ENCODE measurements at places on chromosomes 5 and 9.

- no peak for DNase-seq
Observed at GRCh38 chr5:43191740-43192557, at the start of gene NIM1K. Gene NIM1K, plus strand, starts transcription at chr5:43192225. Its CDS starts 53,551 bp downstream, at chr5:43245776.

- DNase-seq: no peak
Observed at GRCh38 chr9:81562231-81563019, 126.9 kb downstream of the TLE1 start.

DNA sequence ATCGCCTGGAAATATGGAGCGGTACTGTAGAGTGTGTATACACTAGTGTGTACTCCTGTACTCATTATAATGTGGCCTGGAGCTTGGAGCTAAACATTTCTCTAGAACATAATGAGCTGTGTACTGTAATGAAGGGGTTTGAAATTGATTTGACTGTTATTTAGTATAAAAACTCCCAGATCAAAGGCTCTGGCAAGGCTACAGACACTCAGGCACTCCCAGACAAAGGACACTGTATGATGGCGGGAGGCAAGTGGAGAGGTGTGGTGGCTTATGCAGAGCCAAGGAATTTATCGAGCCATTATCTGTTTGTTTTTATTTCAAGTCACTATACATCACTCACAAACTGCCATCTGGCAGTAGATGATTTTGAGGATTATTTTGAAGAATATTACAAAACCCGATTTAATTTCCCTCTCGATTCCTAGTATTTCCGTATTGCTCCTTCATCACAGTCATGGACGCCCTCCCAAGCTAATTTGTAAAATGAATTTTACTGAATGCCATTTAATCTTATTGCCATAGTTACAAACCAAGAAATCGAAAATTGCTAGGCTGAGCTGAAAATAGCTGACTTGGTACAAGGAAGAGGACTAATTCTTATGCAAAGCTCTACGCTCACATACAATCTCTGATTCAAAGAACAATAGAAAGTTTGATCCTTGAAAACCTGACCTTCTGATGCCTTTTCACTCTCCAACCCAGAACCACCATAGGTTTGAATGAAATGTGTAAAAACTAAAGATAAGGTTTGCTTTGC lies 240.2 kb upstream of the SEMA6A start:
- no peak for DNase-seq

DNA sequence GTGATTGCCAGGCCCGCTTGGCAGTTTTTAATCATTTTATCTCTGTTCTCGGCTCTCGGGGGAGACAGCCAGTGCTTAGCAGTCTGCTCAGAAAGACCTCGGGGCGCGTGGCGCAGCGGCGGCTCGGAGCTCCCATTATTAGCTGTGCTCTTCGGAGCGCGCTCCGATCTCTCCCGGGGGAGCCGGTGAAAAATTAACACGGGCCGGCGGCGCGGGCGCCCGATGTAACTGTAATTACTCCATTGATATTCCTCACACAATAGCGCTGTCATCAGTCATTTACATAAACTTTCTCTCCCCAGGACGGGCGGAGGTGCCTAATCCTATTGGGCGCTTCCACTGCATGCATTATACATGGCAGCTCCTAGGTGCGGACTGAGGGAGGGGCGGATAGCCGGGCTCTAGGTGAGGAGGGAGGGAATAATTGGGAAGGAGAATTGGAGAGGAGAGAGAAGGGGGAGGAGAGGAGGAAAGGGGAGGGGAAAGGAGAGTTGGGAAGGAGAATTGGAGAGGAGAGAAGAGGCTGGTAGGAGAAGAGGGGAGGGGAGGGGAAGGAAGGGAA lies 24.9 kb downstream of the LMX1B start:
- DNase-seq: no peak

GRCh38 chr5:54457094-54457862 lies 1.8 kb downstream of the HSPB3 start:
- no peak for DNase-seq

GRCh38 chr9:108209132-108209685 lies 646.6 kb downstream of the ACTL7B start:
- no peak for DNase-seq

DNA sequence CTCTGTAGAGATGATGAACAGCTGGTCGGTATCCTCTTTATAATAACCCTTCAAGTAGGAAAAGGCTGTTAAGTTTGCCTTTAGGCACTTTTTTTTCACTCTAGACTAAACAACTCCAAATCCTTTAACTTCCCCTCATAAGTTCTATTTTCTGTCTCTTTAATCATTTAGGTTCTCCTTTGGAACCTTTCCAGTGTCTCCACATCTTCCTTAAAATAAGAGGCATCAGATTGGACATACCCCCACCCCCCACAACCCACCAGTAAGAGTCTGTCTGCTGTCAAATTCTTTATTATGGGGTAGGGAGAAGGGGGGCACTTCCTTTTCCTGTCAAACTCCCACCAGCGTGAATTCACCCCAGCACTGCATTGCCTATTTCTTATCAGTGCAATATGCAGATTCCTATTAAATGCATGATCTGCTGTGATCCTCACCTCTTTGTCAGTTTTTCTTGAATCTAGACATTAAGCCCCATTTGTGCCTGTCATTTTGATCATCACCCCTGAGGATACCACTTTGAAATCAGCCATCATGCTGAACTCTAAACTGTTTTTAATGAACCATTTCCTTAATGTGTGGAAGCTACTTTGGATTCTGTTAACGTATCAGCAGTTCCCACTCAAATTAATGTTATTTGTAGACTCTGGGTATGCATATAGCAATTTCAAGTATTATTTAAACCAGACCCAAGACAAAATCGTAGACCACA lies 212.2 kb downstream of the PDZD2 start:
- DNase-seq: no peak

- no peak for DNase-seq
Observed at GRCh38 chr5:95304711-95305110, 19.8 kb upstream of the MCTP1 start.

DNA sequence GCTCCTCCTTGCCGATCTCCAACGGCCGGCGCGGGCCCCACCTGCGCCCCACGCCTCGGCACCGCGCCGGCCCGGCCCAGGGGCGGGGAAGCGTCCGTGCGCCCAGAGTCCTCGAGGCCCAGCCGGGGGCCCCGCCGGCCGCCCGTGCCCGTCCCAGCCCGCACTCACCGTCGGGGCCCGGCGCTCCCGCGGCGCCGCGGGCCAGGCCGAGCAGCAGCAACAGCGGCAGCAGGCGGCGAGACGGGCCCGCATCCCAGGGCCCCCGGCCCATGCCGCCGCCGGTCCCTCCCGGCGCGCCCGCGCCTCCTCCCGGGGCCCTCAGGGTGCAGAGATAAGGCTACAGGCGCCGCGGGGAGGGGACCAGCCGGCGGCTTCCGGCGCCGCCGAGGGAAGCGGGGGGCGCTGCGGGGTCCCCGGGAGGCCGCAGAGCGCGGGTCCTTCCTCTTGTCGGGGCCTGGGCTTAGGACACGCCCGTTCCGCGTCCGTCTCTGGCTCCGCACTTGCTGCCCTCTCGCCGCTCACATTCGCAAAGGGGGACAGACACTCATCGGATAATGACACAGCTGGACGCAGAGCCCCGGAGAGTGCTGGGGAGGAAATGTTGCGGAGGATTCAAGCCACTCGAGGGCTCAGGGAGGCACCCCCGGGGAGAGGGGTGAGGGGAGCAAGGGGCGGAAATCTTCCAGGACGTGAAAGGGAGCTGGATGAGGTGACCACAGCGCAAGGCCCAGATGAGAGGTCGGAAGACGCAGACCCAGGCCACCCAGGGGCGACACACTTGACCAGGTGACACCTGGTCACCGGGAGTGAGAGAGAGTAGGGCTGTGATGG lies at the start of gene SUSD1:
Gene SUSD1 (minus strand): TSS at position 333 of the 831 bp plus-strand sequence. CDS start 62 bp downstream, at position 271.
- DNase-seq: no peak

DNA sequence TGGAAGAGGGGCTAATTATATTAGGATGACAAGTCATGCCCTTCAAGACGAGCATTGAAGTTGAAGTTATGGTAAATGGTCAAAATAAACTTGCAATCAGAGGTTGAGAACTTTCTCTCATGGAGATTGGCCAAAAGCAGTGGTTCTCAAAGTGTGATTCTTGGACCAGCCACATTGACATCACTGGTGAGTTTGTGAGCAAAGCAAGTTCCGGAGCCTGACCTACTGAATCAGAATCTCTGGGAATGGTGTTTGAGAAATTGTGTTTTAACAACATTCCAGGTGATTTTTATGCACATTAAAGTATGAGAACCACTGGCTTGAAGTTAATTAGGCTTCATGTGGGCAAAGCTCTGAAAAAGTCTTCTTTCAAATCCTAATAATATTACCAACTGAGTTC lies 403.5 kb downstream of the ZSWIM6 start:
- DNase-seq: no peak

- no peak for DNase-seq
Observed at GRCh38 chr9:94807556-94807955, 81.1 kb downstream of the AOPEP start.

DNA sequence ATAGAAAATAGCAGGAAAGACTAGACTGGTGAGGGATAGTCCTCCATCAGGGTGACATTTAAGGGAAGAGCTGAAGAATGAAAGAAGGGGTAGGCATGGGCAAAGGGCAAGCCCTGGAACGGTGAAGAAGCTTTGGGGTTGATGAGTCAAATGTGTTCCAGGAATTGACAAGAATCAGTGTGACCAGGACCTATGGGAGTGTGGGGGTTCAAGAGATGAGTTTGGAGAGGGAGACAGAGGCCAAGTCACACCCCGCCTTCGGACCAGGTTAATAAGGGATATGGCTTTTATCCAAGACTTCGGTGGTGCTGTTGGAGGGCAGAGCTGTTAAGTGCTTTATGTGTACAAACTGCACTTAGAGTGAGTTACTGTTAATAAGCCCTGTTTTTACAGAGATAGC lies 920 bp downstream of the PMPCA start:
- DNase-seq: no peak

DNA sequence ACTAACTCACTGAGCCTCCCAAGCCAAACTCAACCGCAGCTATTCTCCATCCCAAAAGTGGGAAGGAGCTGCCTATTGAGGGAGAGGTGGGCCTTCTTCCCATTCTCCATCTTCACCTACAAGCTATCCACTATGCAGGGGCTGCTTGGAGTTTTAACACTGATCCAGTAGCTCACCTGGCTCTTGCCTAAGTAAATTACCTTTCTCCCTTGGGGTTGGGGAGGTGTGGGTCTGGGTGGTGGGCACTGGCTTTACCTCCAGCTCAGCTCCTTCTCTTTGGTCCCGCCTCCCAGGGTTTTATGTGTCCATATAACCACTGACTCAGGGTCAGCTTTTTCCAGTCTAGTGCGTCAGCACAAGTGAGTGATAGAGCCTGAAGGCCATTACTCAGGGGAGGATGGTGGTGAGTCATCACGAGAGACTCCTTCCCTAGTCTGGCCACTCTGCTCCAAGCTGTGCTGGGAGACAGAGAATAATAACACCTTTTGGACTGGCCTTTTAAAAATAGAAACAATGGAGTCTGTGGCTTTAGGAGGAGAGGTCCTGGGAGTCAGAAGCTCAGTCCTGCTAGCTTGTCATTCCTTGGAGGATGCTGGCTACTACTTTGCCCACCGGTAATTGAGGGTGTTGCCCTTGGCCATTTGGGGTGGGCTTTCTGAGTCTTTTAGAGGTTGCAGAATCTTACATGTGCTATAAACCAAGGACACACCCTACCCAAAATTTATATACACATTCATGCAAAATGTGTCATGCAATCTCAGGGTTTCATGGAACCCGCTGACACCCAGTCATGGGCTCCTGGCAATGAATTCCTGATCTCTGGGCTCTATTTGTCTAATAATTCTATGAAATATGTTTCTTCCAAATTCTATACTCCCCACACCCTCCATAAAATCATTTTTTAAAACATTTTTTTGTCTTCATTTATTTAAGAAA lies 35.6 kb upstream of the ATP6V1G1 start:
- no peak for DNase-seq

GRCh38 chr9:133002147-133003070 lies 23.9 kb downstream of the GFI1B start:
- no peak for DNase-seq

GRCh38 chr9:72597181-72597517 lies 75.7 kb downstream of the TMC1 start:
- no peak for DNase-seq

- DNase-seq: no peak
Observed at GRCh38 chr9:11318946-11319345, 706.1 kb upstream of the PTPRD start.

GRCh38 chr9:127896395-127897192 lies 2.8 kb downstream of the ST6GALNAC6 start:
- no peak for DNase-seq

GRCh38 chr9:97983589-97984187 lies 547 bp downstream of the ANP32B start:
- DNase-seq: peak; percentile 34

GRCh38 chr5:39302472-39302871 lies 61.8 kb downstream of the C9 start:
- DNase-seq: no peak

DNA sequence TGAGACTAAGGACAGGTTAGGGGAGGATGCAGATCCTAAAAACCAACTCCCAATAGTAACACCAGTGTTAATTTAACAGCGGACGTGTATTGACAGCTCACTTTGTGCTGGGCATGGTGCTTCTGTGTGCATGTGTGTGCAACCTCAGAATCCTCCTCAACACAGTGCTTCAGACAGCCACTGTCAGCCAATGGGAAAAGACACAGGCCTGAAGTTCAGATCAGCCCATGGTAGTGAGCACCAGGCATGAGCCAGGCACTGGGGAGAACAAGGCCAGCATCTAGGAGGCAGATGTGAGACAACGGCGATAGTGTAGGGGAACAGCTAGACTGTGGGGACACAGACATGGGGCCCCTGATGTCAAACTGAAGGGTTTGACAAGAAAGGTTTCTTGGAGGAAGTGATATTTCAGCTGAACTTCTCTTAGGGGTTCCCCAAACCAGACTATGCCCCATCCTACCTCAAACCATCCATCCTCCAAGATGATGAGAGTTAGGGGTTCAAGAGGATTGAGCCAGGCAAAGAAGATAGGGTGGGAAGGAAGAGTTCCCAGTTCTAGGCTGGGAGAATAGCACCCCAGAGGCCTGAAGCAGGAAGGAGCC lies 71.5 kb upstream of the PSD2 start:
- no peak for DNase-seq

Data from activated CD4-positive, CD25-positive, alpha-beta regulatory T cell treated with anti-CD3 and anti-CD28 coated beads, Interleukin-2, amount 50 U/mL, for 16 hours (primary cell).